Fibroblast of lung (primary cell): ENCODE measurements at places on chromosomes 2 and 18. TPM values are rescaled to one million over a fixed set of nuclear protein-coding genes. Genes with fewer than 3 reads are reported as not detected.

DNA sequence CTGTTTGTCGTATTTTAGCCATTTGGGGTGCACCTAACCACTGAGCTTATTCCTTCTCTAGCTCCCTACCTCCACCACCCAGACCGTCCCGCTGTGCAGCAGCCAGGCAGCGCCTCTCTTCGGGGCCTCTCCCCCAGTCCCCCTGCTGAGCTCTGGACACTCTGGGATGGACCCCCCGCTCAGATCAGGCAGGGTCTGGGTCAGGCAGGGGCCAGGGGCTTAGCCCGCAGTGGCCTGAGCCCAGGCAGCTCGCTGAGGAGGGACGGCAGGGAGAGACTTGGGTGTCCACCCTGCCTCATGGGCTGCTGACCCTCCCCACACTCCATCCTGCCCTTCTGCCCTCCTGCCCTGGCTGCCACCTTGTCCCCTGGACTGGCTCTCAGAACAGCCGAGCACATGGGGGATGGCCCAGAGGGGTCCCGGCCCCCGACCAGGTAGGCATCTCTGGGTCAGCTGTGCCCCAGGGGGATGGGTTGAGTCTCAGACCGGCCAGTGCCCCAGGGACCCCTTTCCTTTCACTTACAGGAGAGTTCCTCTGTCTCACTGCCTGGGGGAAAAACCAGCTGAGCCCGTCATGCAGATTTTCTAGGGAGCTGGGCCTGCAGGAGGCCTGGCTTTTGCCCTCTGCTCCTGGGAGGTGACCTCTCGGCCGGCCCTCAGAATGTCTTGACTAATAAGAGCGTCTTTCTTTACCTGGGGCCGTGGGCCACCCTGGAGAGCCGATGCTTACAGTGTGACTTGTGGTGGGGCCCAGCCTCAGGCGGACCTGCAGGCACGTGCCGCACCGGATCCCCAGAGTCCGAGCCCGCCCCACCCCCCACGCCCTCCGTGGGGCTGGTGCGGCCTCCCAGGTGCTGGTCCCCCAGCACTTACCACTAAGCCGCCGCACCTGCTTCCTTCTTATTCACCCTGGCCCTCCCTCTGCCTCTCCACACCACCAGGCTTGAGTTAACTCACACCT lies 22.8 kb upstream of the PXDN start:
- H3K4me3 ChIP-seq = no peak overlapping the region
- H3K27ac ChIP-seq = no peak overlapping the region
- no peaks in the 10 kb centered on the region for H3K4me1 ChIP-seq

- H3K36me3 ChIP-seq = no peaks in the 10 kb centered on the region
- peak overlapping the region; percentile 4 for H3K4me3 ChIP-seq
- no peaks in the 10 kb centered on the region for H3K27me3 ChIP-seq
- peak overlapping the region; percentile 95 for H3K27ac ChIP-seq
- peak; percentile 82 for DNase-seq
- peaks cover 42% of the 10 kb centered on the region for H3K4me1 ChIP-seq
Observed at GRCh38 chr2:55112229-55113031, 62.2 kb upstream of the RTN4 start.

DNA sequence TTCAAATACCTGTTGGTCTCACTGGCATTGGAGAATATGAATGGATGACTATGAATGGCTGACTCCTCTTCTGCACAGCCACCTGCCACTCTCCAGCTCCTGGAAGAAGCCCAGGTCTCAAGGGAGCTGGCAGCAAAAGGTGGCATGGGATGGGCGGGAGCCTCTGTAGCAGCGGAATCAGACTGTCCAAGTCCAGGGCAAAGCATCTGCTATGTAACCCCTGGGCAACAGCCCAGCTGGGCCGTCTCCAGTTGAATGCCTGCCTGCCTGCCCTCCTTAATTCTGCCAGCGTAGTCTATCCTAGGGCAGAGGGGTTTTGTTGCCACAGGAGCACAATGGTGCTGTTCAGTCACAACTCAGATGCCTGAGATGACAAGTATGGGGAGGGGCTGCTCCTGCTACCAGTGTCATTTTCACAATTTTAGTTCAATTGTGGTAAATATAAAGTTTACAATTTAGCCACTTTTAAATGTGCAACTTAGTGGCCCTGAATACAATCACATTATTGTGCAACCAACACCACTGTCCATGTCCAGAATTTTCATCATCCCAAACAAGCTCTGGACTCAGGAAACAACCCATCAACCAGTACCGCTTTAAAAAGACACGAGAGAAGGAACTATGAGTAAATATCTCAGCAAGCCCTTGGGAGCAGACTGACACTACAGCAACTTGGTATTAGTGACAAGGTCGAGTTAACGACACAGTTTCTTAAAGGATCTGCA lies 115.2 kb downstream of the MYO5B start:
- H3K27ac ChIP-seq = no peak overlapping the region
- no peaks in the 10 kb centered on the region for H3K4me1 ChIP-seq
- H3K27me3 ChIP-seq = no peaks in the 10 kb centered on the region
- no peak overlapping the region for H3K4me3 ChIP-seq
- H3K36me3 ChIP-seq = no peaks in the 10 kb centered on the region
- DNase-seq = no peak

DNA sequence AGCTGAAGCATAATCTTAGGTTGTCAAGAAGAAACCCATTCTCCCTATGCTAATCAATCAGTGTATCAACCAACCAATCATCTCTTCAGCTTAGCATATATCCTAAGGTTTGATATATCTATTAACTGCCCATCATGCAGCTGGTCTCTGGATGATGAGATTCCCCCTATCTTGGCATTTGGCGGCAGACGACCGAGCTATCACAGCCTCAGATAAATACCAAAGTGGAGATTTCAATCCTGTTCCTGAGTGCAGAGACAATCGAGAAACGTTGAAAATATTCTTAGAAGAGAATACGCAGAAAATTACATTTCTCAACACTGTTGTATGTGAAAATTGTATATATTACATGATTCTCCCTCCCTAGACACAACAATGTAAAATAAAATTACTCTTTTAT lies 259.0 kb upstream of the SIX3 start:
- DNase-seq = no peak
- no peak overlapping the region for H3K4me3 ChIP-seq
- H3K36me3 ChIP-seq = no peaks in the 10 kb centered on the region
- no peaks in the 10 kb centered on the region for H3K4me1 ChIP-seq

GRCh38 chr2:33067598-33067997 lies 120.8 kb downstream of the LTBP1 start:
- no peaks in the 10 kb centered on the region for H3K36me3 ChIP-seq
- no peaks in the 10 kb centered on the region for H3K27me3 ChIP-seq
- no peak overlapping the region for H3K4me3 ChIP-seq
- no peak for DNase-seq
- H3K27ac ChIP-seq = no peak overlapping the region

GRCh38 chr18:3246635-3247239 lies 864 bp upstream of the MYL12A start:
- DNase-seq = no peak
- H3K4me3 ChIP-seq = peak overlapping the region; percentile 52
- H3K27me3 ChIP-seq = no peaks in the 10 kb centered on the region
- H3K27ac ChIP-seq = peak overlapping the region; percentile 96

- H3K4me3 ChIP-seq = no peak overlapping the region
- DNase-seq = no peak
- H3K4me1 ChIP-seq = no peaks in the 10 kb centered on the region
- H3K27me3 ChIP-seq = no peaks in the 10 kb centered on the region
- no peaks in the 10 kb centered on the region for H3K36me3 ChIP-seq
Observed at GRCh38 chr2:31083234-31083993, 54.8 kb downstream of the GALNT14 start.

Gene MOGAT1
- total RNA-seq = not detected in 2 replicates

Gene FIGN
- total RNA-seq = 0.51 and 1.5 TPM in 2 replicates

Gene GPR155
- total RNA-seq = 4.4 and 6.4 TPM in 2 replicates

Gene DLGAP1
- total RNA-seq = 0.17 and 0.51 TPM in 2 replicates

Gene CCDC148
- 1.0 and 1.2 TPM in 2 replicates for total RNA-seq

Gene IL1B
- 0.26 TPM in 1 of 2 replicates, not detected in the other for total RNA-seq

Gene SNRPD1
- total RNA-seq = 9.2 and 10.2 TPM in 2 replicates
